NCI-H69 (cell line): ENCODE measurements at places on chromosomes 2 and 18.

DNA sequence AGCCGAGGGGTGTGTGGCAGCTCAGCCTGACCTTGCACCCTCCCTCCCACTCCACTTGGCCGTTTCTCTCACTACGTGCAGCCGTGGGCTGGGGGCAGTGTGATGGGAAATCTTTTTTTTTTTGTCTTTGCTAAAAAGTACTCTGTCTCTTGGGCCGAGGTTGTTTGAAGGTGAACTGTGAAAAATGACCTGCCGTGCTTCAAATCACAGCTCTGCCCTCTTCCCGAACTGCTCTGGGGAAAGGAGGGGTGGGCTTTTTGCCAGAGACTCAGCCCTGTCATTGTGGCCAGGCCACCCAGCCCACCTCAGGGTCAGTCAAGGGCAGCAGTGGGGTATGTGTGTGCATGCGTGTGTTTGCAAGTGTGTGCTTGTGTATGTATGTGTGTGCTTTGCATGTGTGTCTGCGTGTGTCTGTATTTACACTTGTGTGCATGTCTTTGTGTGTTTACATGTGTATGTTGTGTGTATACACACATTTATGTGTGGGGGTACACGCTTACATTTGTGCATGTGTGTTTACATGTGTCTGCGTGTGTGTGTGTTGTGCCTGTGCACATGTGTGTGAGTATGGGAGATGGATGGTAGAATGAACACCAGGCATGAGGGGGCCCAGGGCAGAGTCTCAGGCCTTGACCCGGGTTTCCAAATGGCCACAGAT is 61.3 kb upstream of the HAAO start:
- DNase-seq, result no peak

GRCh38 chr2:11708106-11708505 is 38.1 kb upstream of the NTSR2 start:
- DNase-seq, result no peak

- no peak for DNase-seq
Measured at GRCh38 chr2:71802556-71802955, 345.1 kb downstream of the CYP26B1 start.

DNA sequence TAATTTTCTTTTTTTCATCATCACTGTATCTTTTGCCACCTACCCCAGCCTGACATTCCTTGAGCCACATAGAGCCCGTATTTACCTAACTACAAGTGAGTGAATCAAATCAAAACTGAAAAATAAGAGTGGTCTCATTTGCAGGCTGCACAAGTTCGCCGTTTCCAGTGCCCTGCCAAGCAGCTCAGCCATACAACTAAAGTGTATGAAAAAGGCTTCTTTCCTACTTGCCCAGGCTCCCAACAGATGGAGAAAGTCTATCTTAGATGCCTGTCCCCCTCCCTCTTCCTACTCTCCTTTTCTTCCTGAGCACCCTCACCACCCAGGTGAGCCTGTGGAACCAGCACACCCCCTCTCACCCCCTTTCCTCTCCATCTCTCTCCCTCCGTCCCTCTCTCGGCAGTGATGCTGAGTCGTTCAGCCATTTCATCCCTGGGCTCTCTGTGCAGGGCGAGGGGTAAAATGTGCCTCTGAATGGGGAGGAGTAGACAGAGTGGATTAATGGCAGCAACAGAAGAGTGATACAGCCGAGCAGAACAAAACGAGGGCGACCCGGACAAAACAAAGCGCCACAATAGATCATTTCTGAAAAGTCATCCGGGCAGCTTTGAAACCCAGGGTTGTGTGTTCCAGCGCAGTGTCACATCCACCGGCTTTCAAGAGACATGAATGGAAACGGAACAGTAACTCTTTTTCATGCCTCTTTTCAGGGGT is 65.0 kb upstream of the POU3F3 start:
- no peak for DNase-seq

- peak; percentile 85 for DNase-seq
Measured at GRCh38 chr2:159146996-159147666, 139.4 kb downstream of the WDSUB1 start.

DNA sequence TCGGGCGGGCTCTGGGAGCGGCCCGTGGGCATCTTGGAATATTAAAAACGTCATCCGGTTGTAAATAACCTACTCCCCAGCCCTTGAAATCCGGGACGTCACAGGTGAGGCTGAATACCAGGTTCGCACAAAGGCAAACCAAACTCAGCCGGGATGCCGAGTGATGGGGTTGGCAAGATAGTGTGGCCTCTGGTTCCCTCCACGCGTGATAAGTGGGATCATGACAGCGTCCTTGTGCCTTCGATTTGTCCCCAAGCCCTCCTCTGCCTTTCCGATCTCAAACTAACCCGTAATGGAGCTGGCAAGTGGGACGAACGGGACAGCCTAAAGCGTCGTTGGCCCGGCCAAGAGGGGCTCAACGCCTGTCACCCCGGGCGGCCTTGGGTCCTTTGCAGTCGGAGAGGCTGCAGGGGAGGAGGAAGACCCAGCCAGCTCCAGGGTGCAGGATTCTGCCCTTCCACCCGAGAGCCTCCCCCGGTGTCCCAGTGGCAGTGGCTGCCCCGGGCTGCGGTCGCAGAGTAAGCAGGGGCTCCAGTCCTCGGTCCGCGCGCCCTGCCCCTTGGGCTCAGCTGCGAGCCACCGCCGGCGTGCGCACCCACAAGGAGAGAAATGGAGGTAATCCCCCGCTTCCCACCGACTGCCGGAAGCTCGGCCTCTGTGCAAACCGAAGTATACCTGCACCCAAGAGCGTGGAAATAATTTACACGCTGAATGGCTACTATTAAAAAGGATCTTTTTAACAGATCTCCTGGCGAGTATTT is 13.4 kb upstream of the PAX3 start:
- no peak for DNase-seq

- no peak for DNase-seq
Measured at GRCh38 chr2:33358878-33359277, 117.6 kb upstream of the RASGRP3 start.

DNA sequence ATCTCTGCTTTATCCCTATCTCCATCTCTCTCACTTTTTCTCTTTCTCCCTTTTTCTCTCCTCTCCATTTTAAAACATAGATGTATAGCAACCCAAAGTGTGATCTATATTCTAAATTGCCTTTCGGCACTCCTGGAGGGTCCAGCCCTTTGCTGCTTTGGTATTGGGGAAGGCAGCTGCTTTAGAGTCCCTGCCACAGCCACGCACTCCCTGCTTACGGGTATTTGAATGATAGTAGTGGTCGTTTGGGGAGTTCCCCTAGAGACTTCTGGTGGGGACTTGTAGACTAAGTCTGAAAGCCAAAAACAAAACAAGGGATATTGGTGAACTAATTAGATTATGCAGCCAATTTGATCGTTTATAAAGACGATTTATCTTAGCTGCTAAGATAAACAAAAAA is 11.9 kb downstream of the QPCT start:
- DNase-seq, result no peak

DNA sequence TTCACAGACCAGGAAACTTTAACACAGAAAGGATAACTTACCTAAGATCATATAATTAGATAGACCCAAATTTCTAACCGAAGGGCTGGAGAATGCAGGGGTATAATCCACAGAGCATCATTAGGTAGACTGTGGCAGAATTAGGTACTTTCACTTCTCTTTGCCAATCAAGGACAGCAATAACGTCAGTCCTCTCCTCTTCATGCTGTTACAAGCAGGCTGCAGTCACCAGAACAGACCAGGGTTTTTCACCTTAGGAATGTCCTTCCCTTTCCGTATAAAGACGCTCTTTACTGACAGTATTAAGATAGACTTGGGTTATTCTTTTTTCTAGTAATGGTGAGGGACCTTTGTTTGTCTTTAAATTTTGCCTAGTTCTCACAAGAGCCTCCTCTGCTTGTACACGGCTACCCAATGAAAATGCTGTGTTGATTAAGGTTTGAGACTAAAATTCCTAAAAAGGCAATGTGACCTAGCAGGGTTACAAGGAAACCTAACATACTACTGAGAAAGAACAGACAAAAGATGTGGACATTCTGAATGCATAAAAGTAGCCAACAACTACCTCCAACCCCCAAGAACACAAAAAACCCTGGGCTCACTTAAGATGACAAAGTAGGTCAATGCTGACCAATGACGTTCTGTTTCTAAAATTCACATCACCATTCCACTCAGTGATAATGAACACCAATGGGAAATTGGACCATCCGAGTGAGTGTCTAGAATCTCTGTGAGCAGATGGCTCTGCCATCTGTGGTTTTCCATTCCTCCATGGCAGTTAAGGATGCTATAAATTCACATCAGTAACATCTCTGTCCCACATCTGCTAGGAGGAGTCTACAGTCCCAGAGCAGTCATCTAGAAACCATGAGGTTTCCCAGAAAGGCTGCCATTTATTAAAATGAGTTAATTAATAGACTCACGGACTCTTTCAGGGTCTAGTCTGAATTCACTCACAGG is 2.1 kb downstream of the PDIA6 start:
- peak; percentile 20 for DNase-seq

DNA sequence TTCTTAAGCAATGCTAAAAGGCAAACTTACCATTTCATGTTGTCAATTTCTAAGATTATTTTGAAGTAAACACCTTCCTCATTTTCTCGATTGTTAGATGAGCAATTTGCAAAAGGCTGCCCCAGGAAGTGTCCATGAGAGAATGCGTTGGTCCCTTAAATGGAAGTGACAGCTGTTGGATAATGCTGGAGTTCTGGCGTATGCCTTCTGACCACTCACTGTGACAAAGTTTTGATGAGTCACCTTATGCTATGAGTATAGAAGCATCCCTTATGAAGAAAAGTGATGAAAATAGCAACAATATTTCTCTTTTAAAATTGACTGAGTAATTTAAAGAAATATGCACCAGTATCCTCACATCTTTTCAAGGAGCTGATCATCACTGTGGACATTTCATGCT is 1497.5 kb downstream of the DPP10 start:
- no peak for DNase-seq

DNA sequence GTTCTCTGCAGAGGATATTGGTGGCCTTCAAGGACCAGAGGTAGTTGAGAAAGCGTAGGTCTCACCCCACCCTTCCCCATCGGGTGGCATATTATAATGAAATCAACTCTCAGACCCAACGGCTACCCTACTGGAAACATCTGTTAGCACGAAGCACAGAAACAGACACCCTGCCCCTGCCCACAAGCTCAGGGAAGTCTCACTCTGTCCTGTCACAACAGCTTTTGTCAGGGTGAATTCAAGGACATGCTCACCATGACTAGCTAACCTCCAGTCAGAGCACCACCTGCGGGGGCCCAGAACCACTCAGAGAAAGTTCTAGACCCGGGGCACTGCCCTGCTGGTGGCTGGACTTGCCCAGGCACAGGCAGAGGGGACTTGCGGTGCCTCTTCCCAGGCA is 3.5 kb upstream of the B3GNT7 start:
- DNase-seq, result no peak

- DNase-seq, result peak; percentile 97
Measured at GRCh38 chr2:190506666-190507065, 27.9 kb downstream of the NEMP2 start.

DNA sequence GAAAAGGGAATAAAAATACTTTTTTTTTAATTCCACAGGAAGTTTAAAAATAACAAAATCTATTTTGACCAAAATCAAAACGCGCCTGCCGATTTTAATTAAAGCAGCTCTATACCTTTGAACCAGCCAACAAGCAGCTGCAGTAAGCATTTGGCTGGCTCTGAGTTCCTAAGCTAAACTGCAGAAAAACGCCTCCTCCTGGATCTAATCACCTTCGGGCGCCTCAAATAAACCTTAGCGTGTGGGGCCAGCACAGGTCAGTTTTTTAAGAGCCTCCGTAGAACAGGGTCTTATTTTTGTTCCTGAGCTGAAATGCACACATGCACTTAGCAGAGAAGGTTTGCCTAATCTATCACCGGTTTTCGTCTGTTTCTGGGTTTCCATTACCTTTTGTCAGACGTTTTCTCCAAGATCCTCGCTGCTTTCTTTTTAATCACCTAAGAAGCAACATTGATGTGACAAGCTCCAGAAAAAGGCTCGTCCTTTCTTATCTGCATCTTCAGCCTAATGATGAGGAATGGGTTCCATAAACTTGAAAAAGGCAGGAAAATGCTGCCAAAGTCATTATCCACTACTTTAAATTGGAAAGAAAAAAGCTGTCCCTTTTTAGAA is 64.7 kb upstream of the HNRNPA3 start:
- DNase-seq, result no peak

DNA sequence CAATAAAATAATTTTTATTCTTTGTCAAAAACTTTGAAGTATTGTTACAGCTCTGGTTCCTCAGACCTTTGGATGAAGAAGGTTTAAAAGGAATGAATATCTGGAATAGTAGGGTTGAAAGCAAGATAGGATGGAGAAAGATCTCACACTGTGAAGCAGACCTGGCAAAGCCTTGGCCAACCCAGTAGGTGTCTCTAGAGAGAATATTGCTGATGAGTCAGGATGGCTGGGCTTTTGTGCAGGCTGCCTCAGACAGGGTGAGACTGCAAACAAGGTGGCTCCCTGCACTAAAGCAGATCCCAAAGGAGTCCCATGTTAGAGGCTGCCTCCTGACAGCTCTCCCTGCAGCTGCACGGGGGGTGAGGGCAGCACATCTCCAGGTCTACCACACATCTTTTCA is 226.0 kb upstream of the ITGA4 start:
- peak; percentile 67 for DNase-seq

GRCh38 chr2:219459460-219460311 is 25.0 kb downstream of the SPEG start:
- peak; percentile 46 for DNase-seq

DNA sequence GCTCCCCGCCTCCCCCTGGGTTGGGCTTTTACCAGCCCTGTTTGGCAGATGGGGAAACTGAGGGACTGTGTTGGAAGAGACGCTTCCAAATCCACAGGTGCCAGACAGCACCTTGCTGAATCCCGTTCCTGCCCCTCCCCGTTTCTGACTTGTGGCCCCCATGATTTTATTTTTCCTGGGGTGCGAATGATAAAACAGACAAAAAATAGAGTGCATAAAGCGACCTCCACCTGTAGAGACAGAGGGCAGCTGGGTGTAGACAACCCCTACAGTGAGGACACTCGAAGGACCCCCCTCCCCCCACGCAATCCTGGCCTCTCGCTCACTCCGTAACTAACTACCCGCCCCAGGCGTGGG is 2.2 kb upstream of the CTDSP1 start:
- no peak for DNase-seq

DNA sequence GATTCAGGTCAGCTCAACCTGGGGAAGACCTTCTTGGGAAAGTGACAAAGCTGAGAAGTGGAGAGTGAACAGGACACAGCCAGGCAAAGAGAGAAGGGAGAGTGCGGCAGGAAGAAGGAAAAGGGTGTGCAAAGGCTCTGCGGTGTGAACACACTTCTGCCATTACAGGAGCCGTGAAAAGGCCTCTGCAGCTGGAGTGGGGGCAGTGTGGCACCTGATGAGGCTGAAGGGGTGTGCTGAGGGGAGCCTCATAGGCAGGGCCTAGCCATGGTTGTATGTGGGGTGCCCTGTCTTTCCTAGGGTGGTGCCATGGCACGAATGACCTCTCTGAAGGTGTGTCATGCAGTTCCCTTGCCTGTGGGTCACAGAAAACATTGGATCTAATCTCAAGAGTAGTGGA is 347.6 kb downstream of the CYRIA start:
- DNase-seq, result no peak
